ENCODE measurements at places on chromosomes 2 and 18. TPM values are rescaled to one million over a fixed set of nuclear protein-coding genes. Genes with fewer than 3 reads are reported as not detected.

DNA sequence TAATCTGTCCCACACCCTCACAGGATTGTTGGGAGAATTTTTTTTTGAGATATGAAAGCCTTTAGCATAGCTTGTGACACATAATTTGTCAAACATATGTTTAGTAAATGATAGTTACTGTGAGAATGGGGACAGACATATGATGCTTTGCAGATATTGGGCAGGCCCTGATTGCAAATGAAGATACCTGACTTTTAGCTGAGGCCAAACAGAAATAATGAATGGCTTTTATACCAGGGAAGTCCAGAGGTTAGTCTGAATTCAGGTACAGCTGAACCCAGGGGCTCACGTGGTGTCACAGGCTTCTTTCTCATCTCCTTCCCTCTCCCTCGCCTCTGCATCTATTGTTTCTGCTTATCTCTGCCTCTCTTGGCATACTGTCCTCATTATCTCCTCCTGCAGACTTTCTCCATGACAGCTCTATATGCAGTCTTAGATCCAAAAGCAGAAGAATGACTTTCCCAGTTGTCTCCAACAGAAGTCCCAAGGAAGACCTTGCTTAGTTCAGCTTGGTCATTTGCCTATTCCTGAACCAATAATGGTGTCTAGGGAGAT is 4.9 kb upstream of the WNT10A start:
- H3K27ac ChIP-seq = no peak overlapping the region
- peaks cover 25% of the 10 kb centered on the region for H3K27me3 ChIP-seq
- H3K36me3 ChIP-seq = no peaks in the 10 kb centered on the region
- H3K4me3 ChIP-seq = no peak overlapping the region

- no peak overlapping the region for H3K4me3 ChIP-seq
- no peaks in the 10 kb centered on the region for H3K36me3 ChIP-seq
- H3K27ac ChIP-seq = no peak overlapping the region
- no peaks in the 10 kb centered on the region for H3K4me1 ChIP-seq
- no peak for DNase-seq
- H3K27me3 ChIP-seq = peaks cover 47% of the 10 kb centered on the region
These were observed 30.5 kb downstream of the MAL start for GRCh38 chr2:95056044-95056443.

DNA sequence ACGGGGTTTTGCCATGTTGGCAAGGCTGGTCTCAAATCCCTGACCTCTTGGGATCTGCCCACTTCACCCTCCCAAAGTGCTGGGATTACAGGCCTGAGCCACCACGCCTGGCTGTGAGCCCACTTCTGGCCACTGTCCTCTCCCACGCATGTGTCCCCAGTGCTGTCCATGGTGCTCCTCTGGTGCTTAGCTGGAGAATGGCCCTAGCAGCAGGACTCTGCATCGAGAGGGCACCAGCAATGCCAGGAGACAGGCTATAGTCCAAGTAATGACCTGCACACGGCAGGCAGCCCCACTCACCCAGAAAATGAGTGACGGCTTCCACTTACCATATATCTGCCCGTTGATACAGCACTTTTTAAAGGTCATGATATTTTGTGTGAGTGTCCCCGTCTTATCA is 66.3 kb upstream of the NARS1 start:
- peaks cover 6% of the 10 kb centered on the region for H3K4me1 ChIP-seq
- no peaks in the 10 kb centered on the region for H3K36me3 ChIP-seq
- no peak for DNase-seq
- H3K4me3 ChIP-seq = no peak overlapping the region
- H3K27ac ChIP-seq = no peak overlapping the region

GRCh38 chr2:34104601-34105000 is 505.5 kb upstream of the FAM98A start:
- no peak overlapping the region for H3K4me3 ChIP-seq
- H3K27ac ChIP-seq = peak overlapping the region; percentile 82
- no peaks in the 10 kb centered on the region for H3K27me3 ChIP-seq
- H3K36me3 ChIP-seq = no peaks in the 10 kb centered on the region
- H3K4me1 ChIP-seq = peaks cover 25% of the 10 kb centered on the region

- DNase-seq = peak; percentile 53
- H3K36me3 ChIP-seq = no peaks in the 10 kb centered on the region
- no peak overlapping the region for H3K27ac ChIP-seq
- H3K4me1 ChIP-seq = peaks cover 6% of the 10 kb centered on the region
- no peak overlapping the region for H3K4me3 ChIP-seq
- no peaks in the 10 kb centered on the region for H3K27me3 ChIP-seq
These were observed 174.2 kb downstream of the MIB1 start for GRCh38 chr18:21914739-21915319.

FOXI3 gene
- total RNA-seq = not detected

L3MBTL4 gene
- not detected for total RNA-seq
